Amygdala (tissue), 56 donors: ENCODE measurements at places on chromosomes 7 and 10.
A peak's percentile ranks its signal among the peaks of the same experiment; 100 is the strongest.

- DNase-seq = no peak
Observed at GRCh38 chr10:76169246-76169645, 737.8 kb downstream of the LRMDA start.

DNA sequence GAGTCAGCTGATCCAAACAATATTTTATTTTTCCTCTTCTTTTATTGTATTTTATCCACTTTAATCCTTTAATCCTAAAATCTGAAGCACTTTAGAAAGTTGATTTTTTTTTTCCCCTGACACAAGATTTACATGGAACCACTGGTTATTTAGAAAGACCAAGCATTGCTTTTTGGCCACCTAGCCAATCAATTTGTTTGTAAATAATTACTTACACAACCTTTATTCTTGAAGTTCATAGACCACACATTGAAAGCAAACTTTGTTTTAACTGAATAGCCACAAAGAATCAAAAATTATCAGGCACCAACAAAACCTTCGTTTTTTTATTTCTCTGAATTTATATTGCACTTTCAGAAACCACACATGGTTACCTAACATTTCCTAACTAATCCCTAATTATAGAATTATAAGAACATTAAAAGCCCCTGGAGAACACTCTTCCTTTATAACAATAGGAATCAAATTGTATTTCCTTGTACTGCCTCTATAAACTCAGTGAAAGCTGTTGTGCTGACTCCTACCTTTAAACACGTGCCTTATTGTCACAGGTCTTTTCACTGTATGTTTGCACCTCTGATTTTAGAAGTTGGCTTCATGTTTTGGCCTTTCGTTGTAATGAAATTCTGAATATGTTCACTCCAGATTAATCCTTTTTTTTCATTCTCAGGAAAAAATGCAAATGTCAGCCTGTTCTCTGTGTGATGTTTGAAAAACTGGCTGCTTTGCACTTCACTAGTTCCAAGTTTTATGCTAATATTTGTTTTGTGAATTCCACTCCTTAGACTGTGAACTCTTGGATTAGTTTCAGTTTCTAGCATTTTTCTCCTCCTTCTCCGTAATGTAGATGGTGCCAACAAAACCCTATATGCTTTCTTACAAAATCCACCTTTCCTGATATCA lies 1511.9 kb downstream of the REEP3 start:
- DNase-seq = no peak

DNA sequence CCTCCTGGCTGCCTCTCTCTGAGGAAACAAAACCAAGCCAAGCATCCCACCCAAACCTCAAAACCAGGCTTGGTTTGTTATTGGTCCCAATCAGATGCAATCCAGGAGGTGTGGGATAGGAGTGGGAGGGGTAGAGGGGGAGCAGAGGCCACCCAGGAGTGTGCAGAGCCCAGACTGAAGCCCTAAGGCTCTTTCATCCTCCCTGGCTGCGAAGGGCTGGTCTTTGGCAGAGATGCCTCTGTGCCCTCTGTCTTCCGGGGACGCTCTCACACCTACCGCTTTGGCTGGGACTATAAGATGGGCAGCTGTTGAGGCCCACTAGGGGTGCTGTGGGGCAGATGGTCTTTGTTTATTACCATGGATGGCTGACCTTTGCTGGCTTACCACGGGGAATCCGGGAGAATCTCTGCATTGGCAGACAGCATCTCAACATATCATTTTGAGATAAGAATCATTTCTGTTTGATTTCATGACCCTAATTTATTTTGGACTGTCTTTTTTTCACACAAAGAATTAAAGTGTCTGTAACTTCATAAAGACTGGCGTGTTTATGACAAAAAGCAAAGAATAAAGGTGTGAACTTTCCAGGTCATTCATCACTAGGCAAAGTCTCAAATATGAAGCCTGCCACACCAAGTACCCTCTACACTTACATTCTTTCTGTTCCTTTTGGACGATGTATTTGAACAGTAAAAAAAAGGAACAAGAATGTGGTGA lies 6.5 kb upstream of the DENND2A start:
- DNase-seq = no peak

GRCh38 chr10:61284222-61284890 lies 168.8 kb downstream of the TMEM26 start:
- no peak for DNase-seq

GRCh38 chr10:133088956-133089800 lies 1.5 kb downstream of the ADGRA1 start:
- peak; percentile 41 for DNase-seq

- DNase-seq = no peak
Observed at GRCh38 chr7:155282671-155283070, 15.0 kb upstream of the INSIG1 start.

DNA sequence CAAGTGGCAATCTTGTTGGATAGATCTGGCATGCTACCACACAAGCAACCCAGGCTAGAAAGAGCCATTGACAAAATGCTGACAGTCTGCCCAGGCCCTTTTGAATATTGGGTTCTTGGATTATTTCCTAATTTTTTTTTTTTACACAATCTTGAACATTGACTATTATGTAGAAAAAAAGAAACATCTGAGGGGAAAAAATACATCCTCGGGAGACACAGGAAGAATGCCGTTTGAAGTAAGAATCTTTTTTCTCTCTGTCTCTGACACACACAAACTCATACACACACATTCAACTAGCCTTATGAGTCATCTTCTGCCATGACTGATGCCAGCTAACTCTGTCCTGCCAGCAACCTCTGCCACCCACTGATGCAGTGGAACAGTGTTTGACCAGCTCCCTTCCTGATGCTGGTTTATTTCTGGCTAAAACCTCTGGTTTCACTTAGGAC lies 47.2 kb downstream of the SORBS1 start:
- DNase-seq = peak; percentile 17

- DNase-seq = no peak
Observed at GRCh38 chr10:79158402-79159097, 89.8 kb downstream of the ZMIZ1 start.

GRCh38 chr10:21315645-21316220 lies 209.7 kb downstream of the SKIDA1 start:
- peak; percentile 14 for DNase-seq

- no peak for DNase-seq
Observed at GRCh38 chr7:121874298-121874697, 1.3 kb downstream of the PTPRZ1 start.

DNA sequence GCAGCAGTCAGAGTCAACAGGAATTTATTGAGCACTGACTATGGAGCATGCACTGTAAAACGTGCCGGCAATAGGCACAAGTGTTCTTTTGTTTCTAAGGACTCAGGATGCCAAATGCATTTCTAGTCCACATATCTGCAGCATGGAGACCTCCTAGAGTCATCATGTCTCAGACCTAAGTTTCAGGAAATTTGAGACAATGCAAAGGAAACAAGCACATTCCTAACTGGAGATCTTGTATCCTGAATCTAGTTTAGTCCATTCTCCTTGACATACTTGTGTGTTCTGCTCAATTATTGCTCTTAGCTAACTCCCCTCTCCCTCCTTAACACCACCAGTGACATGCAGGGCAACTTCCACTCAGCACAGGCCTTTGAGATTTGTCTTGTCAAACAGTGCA lies 173.2 kb downstream of the ZNF438 start:
- no peak for DNase-seq

GRCh38 chr7:732094-732541 lies 5.0 kb upstream of the PRKAR1B start:
- no peak for DNase-seq

DNA sequence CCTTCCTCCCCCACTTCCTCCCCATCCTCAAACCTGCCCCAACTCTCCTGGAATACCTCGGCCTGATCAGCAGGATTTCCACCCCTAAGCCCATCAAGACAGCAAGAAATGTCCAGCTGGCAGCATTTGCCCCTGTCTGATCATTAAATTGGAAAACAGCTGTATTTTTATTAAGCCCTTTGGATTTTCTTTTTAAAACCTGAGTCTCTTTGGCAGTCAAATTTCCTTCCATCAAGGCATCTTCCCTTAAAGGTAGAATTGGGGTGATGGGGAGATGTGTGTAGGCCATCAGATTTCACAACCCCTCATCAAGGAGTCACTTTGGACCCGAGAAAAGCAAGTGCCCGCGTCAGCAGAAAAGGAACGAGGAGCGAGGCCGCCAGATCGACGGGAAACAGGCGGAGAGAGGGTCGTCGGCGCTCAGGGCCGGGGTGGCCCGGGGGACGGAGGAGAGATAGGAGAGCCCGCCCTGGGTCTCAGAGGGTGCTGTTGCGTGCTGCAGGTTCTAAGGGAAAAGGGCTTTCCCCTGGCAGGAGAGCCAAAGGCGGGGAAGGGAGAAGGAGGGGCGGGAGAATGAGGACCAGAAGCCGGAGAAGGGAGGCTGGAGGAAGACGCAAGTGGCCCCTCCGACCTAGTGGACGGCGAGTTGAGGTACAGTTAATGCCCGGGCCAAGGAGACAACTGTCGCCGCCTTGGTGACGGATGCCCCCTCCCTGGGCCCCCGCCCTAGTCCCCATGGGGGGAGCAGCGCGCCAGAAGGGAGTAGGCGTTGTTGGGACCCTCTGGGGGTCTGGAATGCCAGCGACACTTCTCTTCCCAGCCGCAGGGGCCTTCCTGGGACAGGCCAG lies 11.5 kb upstream of the GATA3 start:
- DNase-seq = no peak

GRCh38 chr7:106623853-106624252 lies 37.1 kb downstream of the CCDC71L start:
- DNase-seq = no peak
